ENCODE measurements at places on chromosomes 6 and 20.

GRCh38 chr6:156657296-156657695 lies 119.9 kb upstream of the ARID1B start:
- no peak for DNase-seq

DNA sequence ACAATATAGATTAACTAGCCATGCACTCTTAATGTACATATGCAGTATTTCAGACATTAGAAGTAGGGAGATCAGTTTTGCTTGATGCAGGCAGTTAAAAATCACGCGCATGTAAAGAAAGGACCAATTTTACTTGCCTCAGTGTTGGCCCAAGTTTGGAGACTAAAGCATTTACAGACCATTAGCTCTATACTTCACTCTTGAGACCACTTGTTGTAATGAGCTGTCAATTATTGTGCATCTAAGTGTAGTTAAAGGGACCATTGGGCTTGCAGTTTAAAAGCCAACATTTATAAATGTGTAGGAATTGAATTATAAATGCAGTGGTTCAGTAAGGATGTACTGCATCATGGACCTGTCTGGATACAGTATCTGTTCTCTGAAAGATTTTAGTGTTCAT lies 53.7 kb downstream of the PLCB4 start:
- DNase-seq: no peak

DNA sequence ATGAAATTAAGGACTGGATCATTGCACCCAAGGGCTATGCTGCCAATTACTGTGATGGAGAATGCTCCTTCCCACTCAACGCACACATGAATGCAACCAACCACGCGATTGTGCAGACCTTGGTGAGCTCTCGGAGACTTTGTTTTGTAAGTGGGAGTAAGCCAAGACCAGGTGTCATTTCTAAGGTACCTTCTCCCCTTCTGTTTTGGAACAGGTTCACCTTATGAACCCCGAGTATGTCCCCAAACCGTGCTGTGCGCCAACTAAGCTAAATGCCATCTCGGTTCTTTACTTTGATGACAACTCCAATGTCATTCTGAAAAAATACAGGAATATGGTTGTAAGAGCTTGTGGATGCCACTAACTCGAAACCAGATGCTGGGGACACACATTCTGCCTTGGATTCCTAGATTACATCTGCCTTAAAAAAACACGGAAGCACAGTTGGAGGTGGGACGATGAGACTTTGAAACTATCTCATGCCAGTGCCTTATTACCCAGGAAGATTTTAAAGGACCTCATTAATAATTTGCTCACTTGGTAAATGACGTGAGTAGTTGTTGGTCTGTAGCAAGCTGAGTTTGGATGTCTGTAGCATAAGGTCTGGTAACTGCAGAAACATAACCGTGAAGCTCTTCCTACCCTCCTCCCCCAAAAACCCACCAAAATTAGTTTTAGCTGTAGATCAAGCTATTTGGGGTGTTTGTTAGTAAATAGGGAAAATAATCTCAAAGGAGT lies 30.4 kb downstream of the TXNDC5 start:
- DNase-seq: no peak

DNA sequence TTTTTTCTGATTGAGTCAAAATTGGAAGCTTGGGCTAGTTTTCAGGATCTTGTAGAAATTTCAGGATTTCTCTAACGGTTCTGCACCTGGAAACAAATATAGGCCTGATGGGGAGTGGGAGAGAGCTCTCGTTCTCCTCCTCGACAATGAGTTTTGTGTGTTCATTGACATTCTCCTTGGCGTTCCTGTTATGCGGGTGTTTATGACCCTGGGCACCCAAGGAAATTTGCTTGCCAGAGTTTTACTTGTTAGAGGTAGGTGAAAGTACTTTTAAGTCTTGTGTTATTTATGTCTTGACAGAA lies 2.2 kb downstream of the ASXL1 start:
- no peak for DNase-seq

All from AG20443 (cell line).